ENCODE measurements at places on chromosomes 12 and 14. TPM values are rescaled to one million over a fixed set of nuclear protein-coding genes. Genes with fewer than 3 reads are reported as not detected.

- no peaks in the 10 kb centered on the region for H3K36me3 ChIP-seq
- no peaks in the 10 kb centered on the region for H3K4me1 ChIP-seq
- no peaks in the 10 kb centered on the region for H3K27me3 ChIP-seq
- H3K4me3 ChIP-seq = no peak overlapping the region
These were observed 135.2 kb upstream of the C14orf180 start for GRCh38 chr14:104444159-104445030.

- H3K36me3 ChIP-seq = no peaks in the 10 kb centered on the region
- H3K4me3 ChIP-seq = no peak overlapping the region
- DNase-seq = no peak
- H3K27ac ChIP-seq = no peak overlapping the region
- no peaks in the 10 kb centered on the region for H3K27me3 ChIP-seq
These were observed 30.3 kb downstream of the NDUFA12 start for GRCh38 chr12:94973221-94973620.

DNA sequence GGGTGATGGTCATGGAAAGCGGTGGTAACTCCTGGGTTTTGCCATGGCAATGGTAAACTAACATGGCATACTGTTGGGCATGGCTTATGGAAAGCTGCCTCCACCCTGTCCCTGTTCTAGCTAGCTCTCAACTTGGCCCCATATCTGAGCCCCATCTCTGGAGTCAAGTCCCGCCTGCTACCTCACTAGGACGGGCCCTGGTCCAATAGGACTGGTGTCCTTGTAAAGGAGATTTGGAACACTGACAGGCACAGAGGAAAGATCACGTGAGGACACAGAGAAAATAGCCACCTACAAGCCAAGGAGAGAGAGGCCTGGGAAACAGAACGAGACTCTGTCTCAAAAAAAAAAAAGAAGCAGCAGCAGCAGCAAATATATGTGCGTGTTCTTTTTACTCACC is 59.8 kb downstream of the RNFT2 start:
- no peaks in the 10 kb centered on the region for H3K4me1 ChIP-seq

DNA sequence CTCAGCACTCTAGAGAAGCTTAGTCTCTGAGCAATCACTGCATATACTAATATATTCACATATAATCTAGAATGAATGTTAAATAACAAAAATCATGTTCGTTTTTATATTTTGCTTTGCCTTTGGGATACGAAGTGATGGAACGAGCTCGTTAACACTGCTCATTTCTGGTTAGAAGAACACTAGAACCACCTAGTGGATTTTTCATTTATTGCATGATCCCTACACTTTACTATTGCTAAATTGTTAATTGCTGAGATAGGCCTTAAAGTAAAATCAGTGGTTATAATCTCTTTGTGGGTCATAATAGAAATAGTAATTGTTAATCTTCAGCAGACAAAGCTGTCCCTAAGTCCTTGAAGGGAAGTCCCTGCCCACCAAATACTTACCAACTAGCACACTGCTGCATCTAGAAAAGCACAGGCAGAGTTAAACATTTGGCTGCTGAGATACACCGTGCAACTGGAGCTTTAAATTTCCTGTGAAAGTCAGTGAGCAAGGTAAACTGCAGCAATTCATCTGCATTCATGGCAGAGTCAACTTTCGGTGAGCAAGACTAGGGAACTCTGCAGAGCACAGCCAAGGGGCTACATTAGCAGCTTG is 353.7 kb downstream of the APAF1 start:
- no peak overlapping the region for H3K27ac ChIP-seq
- H3K27me3 ChIP-seq = no peaks in the 10 kb centered on the region
- H3K36me3 ChIP-seq = no peaks in the 10 kb centered on the region
- DNase-seq = no peak
- no peaks in the 10 kb centered on the region for H3K4me1 ChIP-seq

DNA sequence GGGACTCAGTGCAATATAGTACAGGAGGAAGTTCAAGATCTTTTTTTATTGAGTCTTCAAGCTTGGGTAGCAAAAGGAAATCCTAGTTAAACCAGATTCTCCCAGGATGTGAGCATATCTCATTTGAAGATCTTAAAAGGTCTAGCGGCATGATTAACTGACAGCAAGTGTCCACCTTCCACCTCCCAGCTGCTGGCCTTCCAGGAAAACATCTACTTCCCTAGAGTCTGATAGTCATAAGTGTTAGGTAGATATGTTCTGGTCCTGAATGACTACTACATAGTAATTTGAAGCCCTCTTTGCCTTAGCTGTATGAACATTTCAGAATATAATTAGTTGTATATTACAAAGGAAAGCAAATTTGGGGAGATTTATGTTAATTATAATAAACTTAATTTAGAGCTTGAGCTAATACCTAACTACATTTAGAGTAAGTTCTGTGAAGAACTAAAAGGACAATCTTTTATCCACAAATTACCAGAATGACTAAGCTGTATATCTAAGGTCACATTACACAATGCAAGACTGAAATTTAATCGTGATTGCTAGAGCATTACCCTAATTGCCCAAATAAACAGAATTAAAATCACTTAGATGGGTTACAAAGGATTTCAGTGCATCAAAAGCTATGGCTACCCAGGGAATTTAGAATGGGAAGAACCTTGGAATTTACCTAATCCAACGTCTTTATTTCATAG is 9.9 kb downstream of the LGR5 start:
- no peak overlapping the region for H3K27ac ChIP-seq
- no peak overlapping the region for H3K4me3 ChIP-seq
- H3K4me1 ChIP-seq = no peaks in the 10 kb centered on the region
- H3K27me3 ChIP-seq = no peaks in the 10 kb centered on the region
- DNase-seq = no peak
- H3K36me3 ChIP-seq = no peaks in the 10 kb centered on the region

- no peak overlapping the region for H3K4me3 ChIP-seq
- H3K4me1 ChIP-seq = peaks cover 5% of the 10 kb centered on the region
- H3K27me3 ChIP-seq = no peaks in the 10 kb centered on the region
These were observed 3.7 kb downstream of the KIF5A start for GRCh38 chr12:57553343-57554202.

- no peak for DNase-seq
- H3K27me3 ChIP-seq = no peaks in the 10 kb centered on the region
- H3K36me3 ChIP-seq = no peaks in the 10 kb centered on the region
- H3K4me1 ChIP-seq = no peaks in the 10 kb centered on the region
- no peak overlapping the region for H3K27ac ChIP-seq
These were observed 52.9 kb downstream of the PPP4R4 start for GRCh38 chr14:94227029-94227428.

DNA sequence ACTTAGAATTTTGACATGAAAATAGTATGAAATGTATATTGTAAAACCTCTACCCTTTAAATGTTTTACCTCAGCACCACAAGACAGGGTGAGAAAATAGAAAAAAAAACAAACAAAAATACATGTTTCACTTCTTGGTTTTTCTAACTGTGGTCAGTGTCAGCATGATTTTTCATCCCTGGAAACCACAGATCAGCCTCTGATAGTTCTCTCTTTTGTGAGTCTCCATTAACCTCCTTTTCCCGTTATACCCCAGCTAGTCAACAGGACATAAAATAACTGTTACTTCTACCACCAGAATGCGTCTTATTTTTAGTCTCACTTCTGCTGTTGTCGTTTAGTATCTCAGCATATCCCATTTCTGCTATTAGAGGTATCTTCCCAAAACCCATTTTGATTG is 48.3 kb upstream of the KCNMB4 start:
- H3K4me1 ChIP-seq = no peaks in the 10 kb centered on the region
- no peak overlapping the region for H3K4me3 ChIP-seq
- no peaks in the 10 kb centered on the region for H3K36me3 ChIP-seq
- no peak overlapping the region for H3K27ac ChIP-seq

DNA sequence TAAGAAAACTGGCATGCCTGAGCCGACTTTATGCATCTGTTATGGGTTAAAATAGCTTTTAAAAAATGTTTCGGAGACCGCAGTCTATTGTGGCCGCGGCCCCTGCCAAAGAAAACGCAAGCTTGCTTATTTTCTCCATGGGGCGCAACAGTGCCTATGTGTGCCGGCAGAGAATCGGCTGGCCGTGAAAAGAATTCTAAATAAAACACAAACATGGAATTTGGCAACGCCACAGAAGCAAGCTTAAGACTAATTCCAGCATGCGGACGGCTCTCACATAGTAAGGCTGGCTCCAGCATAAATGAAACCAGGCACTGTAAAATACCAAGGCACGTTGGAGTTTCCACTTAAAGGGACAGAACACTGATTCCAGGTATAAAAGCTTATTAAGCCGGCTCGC is 56.7 kb downstream of the BCL11B start:
- no peaks in the 10 kb centered on the region for H3K27me3 ChIP-seq
- no peak overlapping the region for H3K4me3 ChIP-seq
- H3K36me3 ChIP-seq = no peaks in the 10 kb centered on the region
- DNase-seq = no peak
- no peaks in the 10 kb centered on the region for H3K4me1 ChIP-seq
- no peak overlapping the region for H3K27ac ChIP-seq

The BTG1 gene
- total RNA-seq = 32.0 TPM

- H3K4me1 ChIP-seq = no peaks in the 10 kb centered on the region
- no peak overlapping the region for H3K4me3 ChIP-seq
- H3K27me3 ChIP-seq = no peaks in the 10 kb centered on the region
- H3K36me3 ChIP-seq = no peaks in the 10 kb centered on the region
- H3K27ac ChIP-seq = no peak overlapping the region
These were observed 23.5 kb downstream of the ATP5MC2 start for GRCh38 chr12:53652366-53652765.

DNA sequence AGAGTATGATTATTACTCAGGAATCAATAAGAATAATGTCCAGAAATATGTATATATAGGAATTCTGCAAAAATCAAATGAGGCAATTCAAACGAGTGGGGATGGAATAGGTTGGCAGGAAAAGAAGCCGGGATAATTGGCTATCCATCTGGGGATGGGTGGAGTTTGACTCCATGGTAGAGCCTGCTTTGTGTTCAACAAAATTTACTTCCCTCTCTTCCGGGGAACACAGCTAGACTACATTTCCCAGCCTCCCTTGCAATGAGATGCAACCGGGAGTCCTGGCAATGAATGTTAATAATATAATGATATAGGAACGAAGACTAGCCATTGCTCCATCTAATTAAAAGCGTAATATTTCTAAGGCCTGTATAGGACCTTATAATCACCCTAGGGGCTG is 146.6 kb downstream of the EFCAB11 start:
- H3K4me1 ChIP-seq = no peaks in the 10 kb centered on the region
- no peak overlapping the region for H3K27ac ChIP-seq
- H3K36me3 ChIP-seq = no peaks in the 10 kb centered on the region

The HOTAIR gene
- not detected for total RNA-seq

GRCh38 chr12:2857576-2857975 is 737 bp upstream of the TEX52 start:
- H3K4me3 ChIP-seq = no peak overlapping the region
- no peaks in the 10 kb centered on the region for H3K4me1 ChIP-seq
- H3K27ac ChIP-seq = no peak overlapping the region
- no peaks in the 10 kb centered on the region for H3K27me3 ChIP-seq

DNA sequence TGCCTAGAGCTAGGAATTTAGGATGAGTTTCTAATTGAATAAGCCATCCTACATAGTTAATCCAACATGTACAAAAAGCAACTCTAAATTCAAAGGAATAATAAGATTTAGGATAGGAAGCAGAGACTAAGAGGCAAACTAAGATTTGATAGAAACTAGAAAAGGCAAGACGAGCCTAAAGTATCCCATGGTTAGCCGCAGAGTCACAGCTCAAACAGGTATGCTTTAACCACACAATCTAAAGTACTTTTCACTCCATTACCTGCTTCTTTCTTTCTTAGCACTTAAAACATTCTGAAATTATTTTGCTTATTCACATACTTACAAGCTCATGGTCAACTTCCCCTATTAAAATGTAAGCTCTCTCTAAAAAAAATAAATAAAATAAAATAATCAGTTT is 51.8 kb downstream of the OTOGL start:
- no peak for DNase-seq
- H3K36me3 ChIP-seq = no peaks in the 10 kb centered on the region
- no peaks in the 10 kb centered on the region for H3K4me1 ChIP-seq
- no peak overlapping the region for H3K4me3 ChIP-seq
- no peak overlapping the region for H3K27ac ChIP-seq

The NPFF gene
- not detected for total RNA-seq

DNA sequence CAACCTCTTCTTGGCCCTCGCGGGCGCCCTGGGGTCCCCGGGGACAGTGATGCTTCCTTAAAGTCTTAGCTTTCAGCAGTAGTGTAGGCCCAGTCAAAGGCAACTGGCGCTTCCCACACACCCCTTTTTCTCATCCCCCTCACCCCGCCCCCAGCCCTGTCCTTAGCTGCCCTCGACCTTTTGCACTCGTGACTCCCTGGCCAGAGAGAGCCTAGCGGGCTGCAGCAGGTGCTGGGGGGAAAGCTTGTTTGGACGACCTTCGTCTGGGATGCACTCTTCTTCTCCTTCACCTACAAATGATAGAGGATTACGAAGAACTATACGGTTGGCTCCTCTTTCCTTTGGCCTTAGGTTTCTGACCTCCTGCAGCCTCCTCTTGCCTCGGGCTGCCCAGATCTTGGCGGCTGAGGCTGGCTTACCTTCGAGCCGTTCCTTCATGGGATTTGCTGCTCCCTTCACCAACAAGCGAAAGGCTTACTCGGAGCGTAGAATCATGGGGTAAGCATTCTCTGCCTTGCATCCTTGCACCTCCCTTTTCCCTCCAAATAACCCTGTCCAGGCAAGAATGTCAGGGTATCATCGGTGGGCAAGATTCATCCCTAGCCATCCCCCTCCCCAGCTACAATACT is 815 bp downstream of the COQ10A start:
- H3K36me3 ChIP-seq = peaks cover 19% of the 10 kb centered on the region

DNA sequence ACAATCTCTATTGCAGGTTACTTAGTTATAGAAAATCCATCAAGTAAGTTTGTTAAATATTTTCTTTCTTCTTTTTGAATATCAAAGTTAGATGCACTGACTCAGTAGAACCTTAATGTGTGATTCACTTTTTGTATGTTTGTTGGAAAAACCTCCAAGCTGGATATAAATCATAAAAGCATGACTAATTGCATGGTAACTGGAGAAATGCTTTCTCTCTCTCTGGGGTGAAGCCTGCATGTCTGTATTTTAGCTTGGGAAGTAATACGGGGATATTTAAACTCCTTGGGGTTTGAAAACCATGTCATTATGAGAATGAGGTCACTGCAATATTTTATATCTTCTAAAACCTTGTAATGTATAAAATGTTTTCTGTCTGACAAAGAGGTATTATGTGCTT is 58.6 kb upstream of the MYF6 start:
- H3K4me1 ChIP-seq = no peaks in the 10 kb centered on the region
- no peaks in the 10 kb centered on the region for H3K27me3 ChIP-seq
- H3K36me3 ChIP-seq = no peaks in the 10 kb centered on the region

- H3K4me3 ChIP-seq = no peak overlapping the region
- no peaks in the 10 kb centered on the region for H3K27me3 ChIP-seq
- H3K27ac ChIP-seq = no peak overlapping the region
- H3K4me1 ChIP-seq = no peaks in the 10 kb centered on the region
These were observed 1362.9 kb upstream of the FLRT2 start for GRCh38 chr14:84167026-84167425.

The HOXC12 gene
- total RNA-seq = not detected
